Smooth muscle cell of the coronary artery (primary cell): ENCODE measurements at places on chromosomes 1 and 21. TPM values are rescaled to one million over a fixed set of nuclear protein-coding genes. Genes with fewer than 3 reads are reported as not detected.

The TAL1 gene
- total RNA-seq, result 0.12 and 0.45 TPM in 2 replicates

The UBL4B gene
- total RNA-seq, result not detected in 2 replicates

The ITLN1 gene
- 0.30 and 0.35 TPM in 2 replicates for total RNA-seq

The KCNJ9 gene
- under 0.01 TPM in 1 of 2 replicates, not detected in the other for total RNA-seq

The EVA1B gene
- 58.5 and 143 TPM in 2 replicates for total RNA-seq

The ITLN2 gene
- total RNA-seq, result 0.82 and 1.5 TPM in 2 replicates

The RXFP4 gene
- not detected in 2 replicates for total RNA-seq

The TRNP1 gene
- total RNA-seq, result 5.3 and 11.7 TPM in 2 replicates

The AMY2A gene
- not detected in 2 replicates for total RNA-seq

The YRDC gene
- total RNA-seq, result 4.4 and 17.4 TPM in 2 replicates

The PKLR gene
- total RNA-seq, result not detected in 2 replicates

The RGS4 gene
- 31.8 and 648 TPM in 2 replicates for total RNA-seq

The GJC2 gene
- total RNA-seq, result 2.7 and 4.1 TPM in 2 replicates

The KCNE2 gene
- not detected in 2 replicates for total RNA-seq

The KRTAP13-2 gene
- not detected in 2 replicates for total RNA-seq

The ZNF496 gene
- 4.4 and 11.5 TPM in 2 replicates for total RNA-seq

The DIRAS3 gene
- total RNA-seq, result 2.9 and 3.8 TPM in 2 replicates

The OR6N1 gene
- not detected in 2 replicates for total RNA-seq

The PFDN2 gene
- 71.7 and 95.0 TPM in 2 replicates for total RNA-seq

The UBASH3A gene
- total RNA-seq, result not detected in 2 replicates

The MAP10 gene
- 0.75 and 0.94 TPM in 2 replicates for total RNA-seq

The RAP1GAP gene
- total RNA-seq, result 0.12 and 0.23 TPM in 2 replicates

The BROX gene
- total RNA-seq, result 15.7 and 26.5 TPM in 2 replicates

The ERICH3 gene
- total RNA-seq, result under 0.01 TPM in 1 of 2 replicates, not detected in the other

The C1orf53 gene
- total RNA-seq, result 3.6 and 3.9 TPM in 2 replicates

The HMGCS2 gene
- not detected in 2 replicates for total RNA-seq

The CD247 gene
- 0.12 TPM in 1 of 2 replicates, not detected in the other for total RNA-seq

The CLCA1 gene
- total RNA-seq, result under 0.01 TPM in 1 of 2 replicates, not detected in the other

The PADI3 gene
- not detected in 2 replicates for total RNA-seq

The HMCN1 gene
- 79.2 and 133 TPM in 2 replicates for total RNA-seq

The CCDC27 gene
- not detected in 2 replicates for total RNA-seq

The DCDC2B gene
- total RNA-seq, result not detected in 2 replicates

The FCRL5 gene
- total RNA-seq, result not detected in 2 replicates

The DSCAM gene
- total RNA-seq, result not detected in 2 replicates

The FAM131C gene
- 0.08 TPM in 1 of 2 replicates, not detected in the other for total RNA-seq

The DESI2 gene
- 21.2 and 41.3 TPM in 2 replicates for total RNA-seq

The HSD3B2 gene
- total RNA-seq, result not detected in 2 replicates

The C1orf87 gene
- total RNA-seq, result not detected in 2 replicates

The PTPRU gene
- 7.2 and 45.0 TPM in 2 replicates for total RNA-seq

The SHISAL2A gene
- total RNA-seq, result not detected in 2 replicates

The GBP6 gene
- total RNA-seq, result not detected in 2 replicates

The KRTAP10-9 gene
- not detected in 2 replicates for total RNA-seq

The KPRP gene
- not detected in 2 replicates for total RNA-seq

The MATN1 gene
- total RNA-seq, result 0.23 TPM in 1 of 2 replicates, not detected in the other

The NOTCH2 gene
- total RNA-seq, result 98.5 and 231 TPM in 2 replicates

The GNAT2 gene
- total RNA-seq, result 0.38 TPM in 1 of 2 replicates, not detected in the other

The COPA gene
- total RNA-seq, result 301 and 376 TPM in 2 replicates

The RRP1 gene
- 9.6 and 13.5 TPM in 2 replicates for total RNA-seq

The CNR2 gene
- total RNA-seq, result not detected in 2 replicates
